Brain (organoid and tissue), 16 donors: ENCODE measurements at places on chromosomes 7 and 10. TPM values are rescaled to one million over a fixed set of nuclear protein-coding genes. Genes with fewer than 3 reads are reported as not detected.

- DNase-seq: no peak
These were observed 89.6 kb downstream of the FZD1 start for GRCh38 chr7:91353848-91354247.

DNA sequence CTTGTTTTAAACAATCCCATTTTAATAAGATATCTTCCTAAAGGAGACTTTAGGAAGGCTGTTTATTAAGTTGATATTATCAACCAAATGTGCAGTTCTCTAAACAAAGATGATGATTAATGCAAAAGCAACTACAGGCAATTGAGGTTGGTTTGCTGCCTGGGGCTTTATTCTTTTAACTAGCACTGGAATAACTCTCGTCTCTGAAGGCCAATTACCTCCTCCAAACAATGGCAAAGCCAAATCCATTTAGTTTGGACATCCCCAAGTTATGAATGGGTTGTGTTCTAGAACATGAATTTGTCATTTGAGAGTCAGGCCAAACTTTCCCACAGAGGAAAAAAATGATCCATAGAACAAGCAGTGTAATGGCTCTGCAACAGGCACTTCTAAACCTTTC, 114.1 kb downstream of the SLC16A9 start:
- DNase-seq: no peak

Gene CYP2E1
- 1.6 TPM for polyA plus RNA-seq

DNA sequence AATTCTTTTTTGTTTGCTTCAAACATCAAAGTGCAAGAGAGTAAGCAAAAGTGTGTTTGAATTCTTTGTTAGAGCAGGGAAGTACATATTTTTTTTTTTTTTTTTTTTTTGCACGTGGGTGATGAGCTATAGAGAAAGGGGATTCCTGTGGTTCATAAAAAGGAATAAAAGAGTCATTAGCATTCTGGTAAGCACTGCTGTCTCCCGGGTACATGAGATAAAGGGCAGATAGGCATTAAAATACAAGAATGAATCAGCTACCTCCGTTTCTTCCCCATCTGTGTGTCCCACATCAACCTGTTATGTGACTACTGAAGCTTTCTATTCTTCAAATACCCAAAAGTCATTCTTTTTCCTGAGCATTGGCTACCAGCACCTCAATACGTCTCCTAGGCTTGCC, 102.4 kb upstream of the SEMA3D start:
- no peak for DNase-seq

DNA sequence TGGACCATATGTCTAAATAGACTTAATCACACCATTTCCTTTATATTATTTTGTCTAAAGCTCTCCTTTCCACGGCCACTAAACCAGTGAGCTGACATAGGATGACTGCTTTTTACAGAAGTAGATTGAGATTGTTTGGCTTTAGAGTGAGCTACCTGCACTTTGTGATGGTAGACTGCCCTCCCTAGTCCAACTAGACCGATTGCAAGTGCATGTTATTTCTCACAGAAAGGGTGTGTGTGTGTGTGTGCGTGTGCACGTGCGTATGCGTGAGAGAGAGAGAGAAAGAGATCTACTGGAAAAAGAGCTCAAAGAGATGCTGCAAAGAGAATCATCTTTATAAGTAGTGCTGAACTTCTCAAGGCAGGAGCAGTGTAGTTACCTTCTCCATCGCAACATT, 60.7 kb downstream of the VCL start:
- no peak for DNase-seq

- DNase-seq: no peak
These were observed 998.7 kb downstream of the LRMDA start for GRCh38 chr10:76430061-76430645.
